T-helper 2 cell (primary cell): ENCODE measurements at places on chromosomes 7 and 10.

- no peak for DNase-seq
These were observed 134.9 kb upstream of the SAMD8 start for GRCh38 chr10:74976565-74976964.

DNA sequence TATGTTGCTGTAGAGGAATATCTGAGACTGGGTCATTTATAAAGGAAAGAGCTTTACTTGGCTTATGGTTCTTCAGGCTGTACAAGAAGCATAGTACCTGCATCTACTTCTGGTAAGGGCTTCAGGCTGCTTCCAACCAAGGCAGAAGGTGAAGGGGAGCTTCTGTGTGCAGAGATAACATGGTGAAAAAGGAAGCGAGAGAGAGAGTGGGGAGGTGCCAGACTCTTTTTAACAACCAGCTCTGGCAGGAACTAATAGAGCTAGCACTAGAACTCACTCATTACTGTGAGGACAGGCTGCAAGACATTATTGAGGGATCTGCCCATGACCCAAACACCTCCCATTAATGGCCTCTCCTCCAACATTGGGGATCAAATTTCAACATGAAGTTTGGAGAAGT is 94.5 kb downstream of the KIF20B start:
- DNase-seq, result no peak

- no peak for DNase-seq
These were observed 330.2 kb upstream of the FZD1 start for GRCh38 chr7:90933984-90934383.

GRCh38 chr10:100887761-100888296 is 24.9 kb upstream of the SLF2 start:
- DNase-seq, result no peak
